ENCODE measurements at places on chromosomes 6 and 20.

- no peak for DNase-seq
Observed at GRCh38 chr6:22878324-22878701, 308.9 kb downstream of the HDGFL1 start.

- no peak for DNase-seq
Observed at GRCh38 chr20:62225026-62225425, 4.9 kb upstream of the HRH3 start.

DNA sequence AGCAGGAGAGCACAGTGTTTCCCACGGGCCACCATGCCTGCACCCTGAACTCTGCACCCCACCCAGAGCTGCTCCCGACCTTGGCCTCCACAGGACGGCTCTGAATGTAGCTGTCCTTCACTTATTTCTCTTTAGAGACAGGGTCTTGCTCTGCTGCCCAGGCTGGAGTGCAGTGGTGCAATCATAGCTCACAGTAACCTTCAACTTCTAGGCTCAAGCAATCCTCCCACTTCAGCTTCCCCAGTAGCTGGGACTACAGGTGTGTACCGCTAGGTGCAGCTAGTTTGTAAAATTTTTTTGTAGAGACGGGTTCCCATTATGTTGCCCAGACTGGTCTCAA is 130.9 kb downstream of the AGPAT4 start:
- no peak for DNase-seq

- DNase-seq = no peak
Observed at GRCh38 chr6:170097505-170098427, 193.1 kb downstream of the DLL1 start.

DNA sequence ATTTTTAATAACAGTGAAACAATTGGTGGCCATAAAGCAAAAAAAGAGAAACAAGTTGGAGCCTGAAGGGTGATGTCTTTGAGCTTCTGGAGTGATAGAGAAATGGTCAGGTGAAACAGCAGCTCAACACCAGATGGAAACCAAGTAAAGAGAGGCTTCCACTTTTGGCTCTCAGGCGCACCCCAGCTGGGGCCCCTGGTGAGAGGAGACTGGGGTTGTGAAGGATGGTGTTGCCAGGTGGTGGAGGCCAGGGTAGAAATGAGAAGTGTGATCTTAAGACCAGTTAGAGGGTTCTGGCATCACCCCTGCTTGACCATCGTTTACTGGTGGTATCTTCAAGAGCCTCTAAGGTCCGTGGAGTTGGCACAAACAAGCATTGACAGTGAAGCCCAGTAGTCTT is 126.0 kb upstream of the AKIRIN2 start:
- no peak for DNase-seq

DNA sequence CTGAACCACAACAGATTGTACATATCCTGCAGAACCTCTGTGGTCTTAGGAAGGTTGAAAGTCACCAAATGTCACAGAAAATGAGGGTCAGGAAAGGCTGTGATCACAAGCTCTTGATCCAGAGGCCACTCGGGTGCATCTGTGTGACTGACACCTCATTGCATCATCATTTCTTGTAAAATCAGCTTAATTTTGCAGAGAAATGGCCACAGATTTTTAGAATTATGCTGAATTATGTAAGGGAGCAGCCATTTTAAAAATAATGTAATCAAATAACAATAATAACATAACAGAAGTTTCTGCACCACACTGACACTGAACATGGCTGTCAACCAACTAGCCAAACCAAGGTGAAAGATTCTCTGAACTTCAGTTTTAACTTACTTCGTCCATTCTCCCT is 32.5 kb upstream of the PRND start:
- no peak for DNase-seq
